ENCODE measurements at places on chromosomes 5 and 9.

DNA sequence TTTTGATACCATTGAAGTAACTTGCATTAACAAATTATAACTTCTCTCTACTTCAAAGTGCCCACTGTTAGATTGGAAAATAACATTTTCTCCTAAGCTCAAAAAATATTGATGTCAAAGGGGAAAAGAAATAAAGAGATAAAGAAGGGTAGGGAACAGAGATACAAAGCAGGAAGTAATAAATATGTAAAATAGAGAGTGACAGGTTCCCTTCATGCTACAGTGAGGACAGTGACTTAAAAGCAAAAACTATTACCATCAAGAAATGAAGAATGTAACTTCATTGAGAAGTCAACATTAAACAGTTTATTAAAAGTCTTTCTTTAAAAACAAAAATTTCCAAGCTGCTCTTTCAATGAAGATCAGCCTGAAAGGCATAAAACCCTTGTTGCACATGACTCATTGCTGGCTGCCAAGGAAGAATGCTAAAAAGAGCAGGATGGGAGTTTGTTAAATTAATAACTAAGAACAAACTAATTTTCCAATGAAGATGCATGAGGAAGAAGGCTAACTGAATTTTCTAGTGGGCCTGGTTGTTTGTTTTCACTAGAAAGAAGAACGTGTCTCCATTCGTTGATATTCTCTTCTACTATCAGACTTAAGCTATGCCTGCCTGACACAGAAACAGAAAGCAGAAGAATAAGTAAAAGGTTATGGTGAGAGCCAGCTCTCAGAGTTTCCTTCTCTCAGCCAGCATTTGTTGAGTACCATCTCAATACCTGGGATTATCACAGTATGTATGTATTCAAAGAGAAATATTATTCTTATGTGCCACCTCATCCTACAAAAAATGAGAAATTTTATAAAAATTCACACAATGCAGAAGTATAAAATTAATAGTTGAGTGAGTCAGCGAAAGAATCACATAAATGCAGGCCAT, 197.8 kb upstream of the NREP start:
- no peak for DNase-seq

GRCh38 chr9:132319421-132320110, 35.2 kb downstream of the SETX start:
- no peak for DNase-seq

- DNase-seq: no peak
These were observed 3.7 kb downstream of the RECK start for GRCh38 chr9:36040271-36040925.

- no peak for DNase-seq
These were observed 7.6 kb upstream of the CXXC5 start for GRCh38 chr5:139640421-139641115.

GRCh38 chr5:72108202-72109061, 1.2 kb downstream of the MAP1B start:
- DNase-seq: no peak

DNA sequence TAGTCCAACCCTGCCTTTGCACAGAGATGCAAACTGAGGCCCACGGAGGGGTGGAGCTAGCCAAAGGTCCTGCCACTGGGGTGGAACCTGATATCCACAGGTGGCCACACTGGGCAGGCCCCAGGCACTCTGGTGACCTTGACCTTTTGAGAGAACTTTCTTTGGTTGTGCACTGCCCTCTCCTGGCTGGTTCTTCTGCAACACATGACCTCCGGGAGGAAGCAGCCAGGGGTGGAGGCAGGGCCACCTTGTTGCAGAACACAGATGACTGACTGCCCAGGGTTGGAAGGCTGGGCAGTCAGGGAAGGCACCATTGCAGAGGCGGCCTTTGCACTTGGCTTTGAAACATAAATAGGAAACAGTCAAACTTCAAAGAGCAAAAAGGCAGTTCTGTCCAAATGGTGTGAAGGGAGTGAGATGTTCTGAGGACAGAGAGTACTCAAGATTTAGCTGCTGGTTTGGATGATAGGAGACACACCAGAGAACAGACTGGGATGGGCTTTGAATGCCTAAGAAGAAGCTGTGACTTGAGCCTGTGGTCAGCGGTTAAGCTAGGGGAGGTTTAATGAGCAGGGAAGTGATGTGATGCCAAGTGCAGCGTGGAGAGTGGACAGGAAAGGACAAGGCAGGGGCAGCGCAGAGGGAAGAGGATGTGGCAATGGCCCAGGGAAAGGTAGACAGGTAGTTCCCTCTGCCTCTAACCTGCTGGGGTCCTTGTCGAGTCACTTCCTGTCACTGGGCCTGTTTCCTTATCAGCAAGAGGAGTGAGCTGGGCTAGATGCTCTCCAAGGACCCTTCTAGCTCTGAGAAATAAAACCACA, 6.8 kb upstream of the TCOF1 start:
- no peak for DNase-seq

GRCh38 chr9:96411129-96411838, 6.9 kb downstream of the ZNF367 start:
- DNase-seq: no peak

DNA sequence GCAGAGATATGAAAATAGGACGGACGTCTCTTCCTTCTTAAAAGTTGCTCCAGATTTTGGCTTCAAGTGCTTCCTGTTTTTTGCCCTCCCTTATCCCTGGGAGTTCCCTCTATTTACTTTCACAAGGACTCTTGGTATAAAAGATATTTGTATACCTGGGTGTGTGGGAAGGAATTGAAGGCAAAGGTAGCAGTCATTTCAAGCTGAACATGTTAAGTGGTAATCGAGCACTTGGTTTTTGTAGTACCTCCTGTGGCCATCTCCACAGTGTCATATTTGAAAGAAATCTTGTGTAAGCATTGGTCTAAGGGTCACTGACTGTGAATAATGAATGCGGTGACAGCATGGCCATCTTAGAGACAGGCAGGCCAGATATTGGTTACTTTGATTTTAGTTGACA, 593.6 kb downstream of the MTRR start:
- no peak for DNase-seq

- DNase-seq: no peak
These were observed 15.7 kb downstream of the NUDT12 start for GRCh38 chr5:103546858-103547257.

GRCh38 chr9:122125509-122126330, 32.6 kb upstream of the TTLL11 start:
- no peak for DNase-seq

GRCh38 chr5:91401175-91401574, 18.1 kb upstream of the ARRDC3 start:
- no peak for DNase-seq

Data from cortex of kidney (tissue), 1 donor.